Suppressor macrophage (primary cell): ENCODE measurements at places on chromosomes 16 and 17.
A peak's percentile ranks its signal among the peaks of the same experiment; 100 is the strongest.

GRCh38 chr17:7047566-7047965 is 3.7 kb upstream of the SLC16A11 start:
- no peak for DNase-seq

GRCh38 chr17:29474297-29474696 is 84.1 kb downstream of the TAOK1 start:
- DNase-seq: no peak

GRCh38 chr16:74862743-74863244 is 88.2 kb upstream of the FA2H start:
- DNase-seq: peak; percentile 75

- DNase-seq: peak; percentile 68
Observed at GRCh38 chr16:77584205-77584859, 138.0 kb upstream of the NUDT7 start.

DNA sequence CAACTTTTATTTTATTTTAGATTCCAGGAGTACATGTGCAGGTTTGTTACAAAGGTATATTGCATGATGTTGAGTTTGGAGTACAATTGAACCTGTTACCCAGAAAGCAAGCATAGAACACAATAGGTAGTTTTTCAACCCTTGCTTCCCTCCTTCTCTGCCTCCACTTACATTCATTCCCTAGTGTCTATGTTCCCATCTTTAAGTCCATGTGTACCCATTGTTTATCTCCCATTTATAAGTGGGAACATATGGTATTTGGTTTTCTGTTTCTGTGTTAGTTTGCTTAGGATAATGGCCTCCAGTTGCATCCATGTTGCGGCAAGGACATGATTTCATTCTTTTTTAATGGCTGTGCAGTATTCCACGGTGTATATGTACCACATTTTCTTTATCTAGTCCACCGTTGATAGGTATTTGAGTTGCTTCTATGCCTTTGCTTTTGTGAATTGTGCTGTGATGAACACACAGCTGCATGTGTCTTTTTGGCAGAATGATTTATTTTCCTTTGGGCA is 114.0 kb upstream of the NACA2 start:
- DNase-seq: no peak

DNA sequence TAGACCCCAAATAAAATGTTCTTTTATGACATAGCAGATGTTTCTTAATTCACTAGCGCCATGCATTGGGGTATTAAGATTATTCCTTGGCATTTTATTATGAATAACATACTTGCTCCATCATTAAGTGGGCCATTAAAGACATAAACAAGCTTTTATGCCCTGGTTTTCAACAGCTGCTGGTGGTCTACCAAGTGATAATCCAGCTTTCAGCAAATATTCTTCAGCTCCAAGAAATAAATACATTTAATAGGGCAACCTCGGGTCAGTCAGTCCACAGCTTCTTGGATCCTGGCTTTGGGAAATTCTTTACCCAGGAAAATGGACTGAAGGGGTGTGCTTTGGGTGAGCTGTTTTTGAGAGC is 217.3 kb upstream of the IRX3 start:
- no peak for DNase-seq

- DNase-seq: peak; percentile 38
Observed at GRCh38 chr16:55569025-55569424, 2.5 kb downstream of the CAPNS2 start.

DNA sequence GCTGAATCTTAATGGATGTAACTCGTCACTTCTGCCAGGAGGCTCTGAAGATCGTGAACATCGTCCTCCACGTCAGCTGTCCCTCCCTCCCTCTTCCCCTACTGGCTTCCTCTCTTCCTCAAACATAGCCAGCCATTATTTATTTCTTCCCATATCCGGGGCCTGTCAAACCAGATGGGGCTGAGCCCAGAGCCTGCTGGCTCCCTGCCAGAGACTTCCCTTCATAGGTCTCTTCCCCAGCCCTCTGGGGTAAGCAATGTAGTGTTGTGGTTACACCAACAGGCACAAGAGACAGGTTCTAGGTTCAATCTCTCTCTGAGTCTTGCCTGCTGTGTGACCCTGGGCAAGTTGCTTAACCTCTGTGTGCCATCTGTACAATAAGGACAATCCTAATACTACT is 40.1 kb upstream of the ZFP90 start:
- no peak for DNase-seq

- no peak for DNase-seq
Observed at GRCh38 chr17:67999291-67999911, 3.1 kb upstream of the C17orf58 start.
